Stromal cell of bone marrow (primary cell): ENCODE measurements at places on chromosomes 12 and 14.

- no peak for DNase-seq
Measured at GRCh38 chr14:59274991-59275391, 86.5 kb downstream of the DAAM1 start.

DNA sequence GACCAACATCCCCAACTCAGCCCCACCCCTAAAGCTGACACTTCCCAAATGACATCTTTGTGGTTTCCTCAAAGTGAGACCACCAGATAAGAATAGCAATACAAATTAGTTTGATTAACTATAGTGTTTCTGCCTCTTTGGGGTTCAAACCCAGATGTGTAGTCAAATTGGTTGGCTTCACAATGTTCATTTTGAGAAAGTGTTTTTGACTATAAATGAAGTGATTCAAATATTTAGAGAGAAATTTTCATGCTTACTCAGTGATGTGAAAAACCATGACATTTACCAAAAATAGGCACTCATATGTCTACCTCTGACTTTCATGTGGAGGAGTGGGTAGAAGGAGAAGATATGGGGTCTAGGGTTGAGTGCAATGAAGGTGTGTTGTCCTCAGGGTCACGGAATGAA, 218.4 kb downstream of the BCAT1 start:
- DNase-seq, result no peak

DNA sequence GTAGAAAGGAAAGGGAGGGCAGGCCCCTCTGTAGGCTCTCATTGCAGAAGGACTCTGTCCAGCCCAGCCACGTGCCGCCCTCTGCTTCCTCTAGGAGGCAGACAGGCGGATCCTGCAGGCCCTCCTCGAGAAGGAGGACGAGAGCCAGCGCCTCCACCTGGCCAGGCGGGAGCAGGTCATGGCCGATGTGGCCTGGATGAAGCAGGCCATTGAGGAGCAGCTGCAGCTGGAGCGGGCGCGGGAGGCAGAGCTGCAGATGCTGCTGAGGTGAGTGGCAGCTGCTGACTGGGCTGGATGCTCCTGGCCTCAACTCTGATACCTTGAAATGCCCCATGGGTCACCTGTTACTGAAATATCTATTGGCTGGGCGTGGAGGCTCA, 10.9 kb downstream of the TCHP start:
- no peak for DNase-seq

- no peak for DNase-seq
Measured at GRCh38 chr12:92560713-92561542, 141.9 kb upstream of the PLEKHG7 start.

DNA sequence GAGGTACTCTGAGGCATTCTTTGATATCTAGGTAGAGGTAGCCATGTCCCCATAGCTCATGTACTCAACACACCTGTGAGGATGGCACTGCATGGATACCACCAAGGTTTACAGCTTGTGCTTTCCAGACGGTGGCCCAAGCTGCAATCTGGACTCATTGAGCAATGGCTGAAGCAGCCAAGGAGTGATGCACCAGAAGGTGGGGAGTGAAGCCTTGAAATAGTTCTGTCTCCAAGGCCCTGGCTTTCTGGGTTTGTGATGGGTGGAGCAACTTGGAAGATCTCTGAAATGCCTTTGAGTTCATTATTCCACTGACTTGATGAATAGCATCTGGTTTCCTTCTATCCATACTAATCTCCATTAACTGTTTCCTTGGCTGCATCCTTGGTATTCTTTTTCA, 290.0 kb upstream of the NOVA1 start:
- no peak for DNase-seq

GRCh38 chr12:124151583-124151982, 143.3 kb upstream of the RFLNA start:
- DNase-seq, result no peak

- DNase-seq, result no peak
Measured at GRCh38 chr12:3071107-3071506, 6.1 kb upstream of the TSPAN9 start.

DNA sequence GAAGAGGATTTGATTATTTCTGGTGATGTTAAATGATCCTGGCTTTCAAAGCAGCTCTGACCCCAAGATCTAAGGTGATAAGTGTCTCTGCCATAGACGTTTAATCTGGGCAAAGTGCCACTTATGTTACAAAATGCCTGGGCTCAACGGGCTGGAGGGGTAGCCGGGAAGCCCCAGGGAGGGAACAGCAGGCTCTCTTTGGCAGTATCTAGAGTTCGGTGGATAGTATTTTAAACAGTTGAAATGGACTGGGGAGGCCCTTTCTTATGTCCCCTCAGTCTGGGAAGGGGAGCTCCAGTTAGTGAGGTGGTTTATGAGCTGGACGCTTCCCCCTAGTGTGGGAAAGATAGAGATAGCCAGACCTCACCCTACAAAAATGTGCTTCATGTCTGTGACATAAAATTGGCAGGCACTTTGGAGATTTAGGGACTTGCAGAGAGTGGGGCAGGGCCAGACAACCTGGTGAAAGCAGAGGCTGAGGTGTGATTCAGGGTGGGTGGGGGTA, 5.5 kb upstream of the HOXC11 start:
- DNase-seq, result no peak
